ENCODE measurements at places on chromosomes 2 and 18.

DNA sequence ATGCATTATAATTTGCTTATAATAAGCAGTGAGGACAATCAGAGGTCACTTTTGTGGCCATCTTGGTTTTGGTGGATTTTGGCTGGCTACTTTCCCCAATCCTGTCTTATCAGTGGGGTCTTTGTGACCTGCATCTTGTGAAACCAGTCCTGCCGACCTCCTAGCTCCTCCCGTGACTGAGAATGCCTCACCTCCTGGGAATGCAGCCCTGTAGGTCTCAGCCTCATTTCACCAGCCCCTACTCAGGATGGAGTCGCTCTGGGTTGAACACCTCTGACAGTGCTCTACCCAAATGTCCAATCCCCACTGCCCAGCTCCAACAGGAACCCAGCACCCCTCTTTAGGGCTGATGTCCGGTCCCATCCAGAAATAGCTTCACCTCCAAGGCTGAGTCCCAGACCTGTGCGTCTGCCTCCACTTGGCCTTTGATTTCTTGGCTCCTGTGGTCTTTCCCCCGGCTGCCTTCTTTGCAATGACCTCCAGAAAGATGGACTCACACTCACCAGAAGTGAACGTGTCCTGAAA lies 31.3 kb upstream of the PXDN start:
- H3K27ac ChIP-seq = no peak overlapping the region
- H3K27me3 ChIP-seq = no peaks in the 10 kb centered on the region
- H3K4me3 ChIP-seq = no peak overlapping the region
- H3K4me1 ChIP-seq = peaks cover 17% of the 10 kb centered on the region

DNA sequence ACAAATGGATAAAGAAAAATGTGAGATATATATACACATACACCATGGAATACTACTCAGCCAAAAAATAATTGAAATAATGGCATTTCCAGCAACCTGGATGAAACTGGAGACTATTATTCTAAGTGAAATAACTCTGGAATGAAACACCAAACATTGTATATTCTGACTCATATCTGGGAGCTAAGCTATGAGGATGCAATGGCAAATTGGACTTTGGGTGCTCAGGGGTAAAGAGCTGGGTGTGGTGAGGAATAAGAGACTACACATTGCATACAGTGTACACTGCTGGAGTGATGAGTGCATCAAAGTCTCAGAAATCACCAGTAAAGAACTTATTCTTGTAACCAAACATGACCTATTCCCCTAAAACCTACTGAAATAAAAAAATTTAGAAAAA lies 636.0 kb upstream of the LRATD1 start:
- no peaks in the 10 kb centered on the region for H3K27me3 ChIP-seq
- no peak for DNase-seq
- H3K27ac ChIP-seq = no peak overlapping the region
- H3K4me3 ChIP-seq = no peak overlapping the region

GRCh38 chr2:223815884-223816570 lies 21.4 kb downstream of the AP1S3 start:
- H3K27me3 ChIP-seq = no peaks in the 10 kb centered on the region
- H3K27ac ChIP-seq = no peak overlapping the region
- H3K36me3 ChIP-seq = no peaks in the 10 kb centered on the region
- H3K4me3 ChIP-seq = no peak overlapping the region

DNA sequence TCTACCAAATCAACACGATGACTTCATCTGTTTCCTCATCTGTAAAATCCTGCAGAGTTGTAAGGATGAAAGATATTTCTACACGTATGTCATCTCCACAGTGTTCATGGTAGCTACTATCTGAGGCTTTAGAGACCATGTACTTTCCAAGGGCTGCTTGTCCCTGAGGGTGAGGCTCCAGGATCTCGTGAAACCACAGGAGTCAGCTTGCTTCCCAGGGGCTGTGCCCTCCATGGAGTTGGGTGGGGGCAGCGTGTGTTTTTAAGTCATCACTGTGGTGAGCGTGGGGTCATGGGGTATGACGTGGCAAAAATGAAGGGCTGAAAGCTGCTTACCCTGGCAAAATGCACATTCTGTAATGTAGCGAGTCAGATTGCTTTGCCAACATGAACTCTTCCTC lies 81.6 kb downstream of the ASAP2 start:
- H3K27me3 ChIP-seq = no peaks in the 10 kb centered on the region
- H3K4me1 ChIP-seq = no peaks in the 10 kb centered on the region
- no peak overlapping the region for H3K4me3 ChIP-seq
- DNase-seq = no peak

DNA sequence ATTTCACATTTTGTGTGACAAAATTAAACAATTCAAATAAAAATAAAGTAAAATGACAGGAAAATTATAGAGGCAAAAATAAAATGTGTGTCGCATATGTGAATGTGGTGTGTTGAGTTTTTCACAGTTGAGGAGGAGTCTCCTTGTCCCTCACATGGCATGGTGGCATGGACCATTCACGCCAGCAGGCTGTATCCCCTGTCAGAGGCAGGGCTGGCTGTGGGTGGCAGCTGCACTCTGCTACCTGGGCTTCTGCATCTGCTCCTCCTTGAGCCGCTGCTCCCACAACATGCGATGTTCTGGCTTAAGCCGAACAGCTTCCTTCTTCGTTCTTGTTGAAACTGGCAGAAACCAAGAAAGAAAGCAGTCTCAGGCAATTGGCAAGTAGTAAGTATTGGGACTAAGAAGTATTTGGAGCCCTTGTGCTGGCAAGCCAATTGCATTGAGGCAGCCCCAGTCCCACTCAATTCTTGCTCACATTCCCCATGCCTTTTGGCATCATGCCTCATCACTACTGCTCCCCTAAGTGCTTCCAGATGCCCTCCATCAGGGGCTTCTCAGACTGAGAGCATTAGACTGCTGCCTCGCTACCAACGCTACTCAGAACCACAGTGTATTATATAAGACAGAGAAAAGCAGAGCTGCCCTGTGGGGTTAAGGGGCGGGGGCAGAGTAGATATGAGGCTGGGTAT lies 177.9 kb upstream of the NABP1 start:
- H3K27ac ChIP-seq = no peak overlapping the region
- H3K4me1 ChIP-seq = peaks cover 7% of the 10 kb centered on the region
- H3K27me3 ChIP-seq = no peaks in the 10 kb centered on the region
- H3K36me3 ChIP-seq = no peaks in the 10 kb centered on the region
- no peak overlapping the region for H3K4me3 ChIP-seq
- DNase-seq = no peak

DNA sequence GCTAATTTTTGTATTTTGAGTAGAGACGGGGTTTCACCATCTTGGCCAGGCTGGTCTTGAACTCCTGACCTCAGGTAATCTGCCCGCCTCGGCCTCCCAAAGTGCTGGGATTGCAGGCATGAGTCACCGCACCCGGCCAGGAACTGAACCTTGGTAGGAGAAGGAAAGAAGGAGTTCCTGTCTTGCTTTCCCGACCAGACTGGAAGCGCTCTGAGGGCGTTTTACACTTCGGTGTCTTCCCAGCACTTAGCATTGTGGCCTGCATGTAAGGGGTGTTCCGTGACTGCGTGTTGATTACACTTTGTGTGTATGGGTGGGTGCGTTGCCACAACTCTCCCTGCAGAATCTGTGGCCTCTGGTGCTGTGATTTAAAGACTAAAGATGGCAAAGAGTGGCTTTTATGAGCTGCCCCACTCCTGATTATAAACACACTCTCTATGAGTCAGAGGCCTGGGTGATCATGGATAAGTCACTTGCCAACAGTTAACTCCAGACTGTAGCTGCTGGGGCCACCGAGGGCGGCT lies 46.0 kb downstream of the ODC1 start:
- peaks cover 15% of the 10 kb centered on the region for H3K36me3 ChIP-seq
- no peak overlapping the region for H3K4me3 ChIP-seq

GRCh38 chr18:62157843-62158242 lies 29.0 kb downstream of the PIGN start:
- H3K27ac ChIP-seq = no peak overlapping the region
- H3K4me1 ChIP-seq = no peaks in the 10 kb centered on the region
- no peak overlapping the region for H3K4me3 ChIP-seq
- no peaks in the 10 kb centered on the region for H3K27me3 ChIP-seq
- H3K36me3 ChIP-seq = peaks cover 18% of the 10 kb centered on the region

DNA sequence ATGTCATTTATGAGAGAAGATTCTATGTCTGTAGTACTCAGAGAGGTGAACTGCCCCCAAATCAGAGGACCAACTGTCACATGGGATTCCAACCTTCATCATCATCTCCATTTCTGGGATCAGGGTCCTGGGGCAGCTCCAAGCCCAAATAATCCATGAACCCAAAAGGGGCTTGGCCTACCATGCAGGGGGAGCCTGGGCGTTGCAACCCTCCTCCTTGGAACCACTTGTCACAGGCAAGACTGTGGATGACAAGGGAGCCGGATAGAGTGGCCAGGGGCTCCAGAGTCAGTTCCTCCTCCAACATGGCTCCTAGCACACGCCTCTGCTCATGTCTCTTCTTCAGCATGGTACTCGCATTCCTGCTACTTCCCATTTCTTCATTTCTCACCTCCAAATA lies 7.9 kb downstream of the CTLA4 start:
- H3K27me3 ChIP-seq = no peaks in the 10 kb centered on the region
- no peak for DNase-seq
- H3K4me3 ChIP-seq = no peak overlapping the region
- H3K4me1 ChIP-seq = no peaks in the 10 kb centered on the region
- no peak overlapping the region for H3K27ac ChIP-seq

GRCh38 chr2:232141591-232141990 lies 180.1 kb downstream of the DIS3L2 start:
- no peaks in the 10 kb centered on the region for H3K36me3 ChIP-seq
- no peaks in the 10 kb centered on the region for H3K27me3 ChIP-seq

GRCh38 chr2:150981826-150982225 lies 279.8 kb downstream of the RBM43 start:
- no peak overlapping the region for H3K27ac ChIP-seq
- DNase-seq = no peak
- H3K36me3 ChIP-seq = no peaks in the 10 kb centered on the region
- no peaks in the 10 kb centered on the region for H3K4me1 ChIP-seq
- no peak overlapping the region for H3K4me3 ChIP-seq
- H3K27me3 ChIP-seq = no peaks in the 10 kb centered on the region

GRCh38 chr2:69092857-69093256 lies 79.9 kb downstream of the ANTXR1 start:
- H3K4me3 ChIP-seq = no peak overlapping the region
- no peak for DNase-seq
- no peak overlapping the region for H3K27ac ChIP-seq
- no peaks in the 10 kb centered on the region for H3K36me3 ChIP-seq
- peaks cover 18% of the 10 kb centered on the region for H3K4me1 ChIP-seq
- no peaks in the 10 kb centered on the region for H3K27me3 ChIP-seq

- no peak for DNase-seq
- H3K27ac ChIP-seq = no peak overlapping the region
- no peaks in the 10 kb centered on the region for H3K4me1 ChIP-seq
- H3K4me3 ChIP-seq = no peak overlapping the region
- H3K36me3 ChIP-seq = no peaks in the 10 kb centered on the region
Measured at GRCh38 chr2:113799375-113799774, 42.9 kb upstream of the SLC35F5 start.

- H3K36me3 ChIP-seq = peaks cover 11% of the 10 kb centered on the region
- no peak for DNase-seq
- H3K4me1 ChIP-seq = no peaks in the 10 kb centered on the region
- no peak overlapping the region for H3K27ac ChIP-seq
- no peak overlapping the region for H3K4me3 ChIP-seq
Measured at GRCh38 chr2:25620711-25621110, 52.7 kb downstream of the DTNB start.

GRCh38 chr2:60844105-60844504 lies 37.3 kb upstream of the REL start:
- no peak overlapping the region for H3K4me3 ChIP-seq
- no peaks in the 10 kb centered on the region for H3K4me1 ChIP-seq

DNA sequence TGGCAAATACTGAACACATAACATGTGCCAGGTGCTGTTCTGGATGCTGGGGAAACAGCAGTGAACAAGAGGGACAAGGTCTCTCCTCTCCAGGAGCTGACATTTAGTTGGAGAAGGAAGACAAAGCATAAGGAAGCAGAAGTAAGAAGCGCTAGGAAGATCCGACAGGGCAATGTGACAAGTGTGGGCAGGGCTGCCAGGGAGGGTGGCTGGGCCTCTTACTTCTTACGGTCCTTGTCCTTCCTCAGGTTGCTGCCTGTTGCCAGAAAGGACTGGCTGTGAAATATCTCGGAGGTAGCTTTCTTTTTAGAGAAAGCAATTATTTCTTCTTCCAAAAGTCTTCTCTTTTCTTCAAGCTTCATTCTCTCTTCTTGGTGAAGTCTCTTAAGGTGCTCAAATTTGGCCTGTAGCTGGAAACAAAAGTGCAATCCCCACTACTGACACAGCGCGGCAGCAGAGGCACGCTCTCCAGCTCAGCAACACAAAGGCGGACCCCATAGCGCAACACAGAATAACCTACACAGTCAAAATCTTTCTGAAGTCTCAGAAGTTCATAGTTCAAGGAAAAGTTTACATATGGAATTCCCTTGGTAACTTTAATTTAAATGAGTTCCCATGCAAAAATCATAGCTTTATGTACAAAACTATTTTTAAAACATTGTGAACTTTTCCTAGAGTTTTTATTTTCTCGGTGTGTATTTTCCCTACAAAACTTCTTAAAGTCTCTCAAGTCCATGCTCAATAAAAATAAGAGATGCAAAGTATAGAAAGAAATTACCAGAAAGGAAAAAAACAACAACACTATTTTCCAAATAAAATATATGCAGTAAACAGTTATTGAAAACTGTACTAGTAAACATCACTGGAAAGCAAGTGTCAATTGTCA lies 67.7 kb downstream of the SEPTIN10 start:
- H3K36me3 ChIP-seq = no peaks in the 10 kb centered on the region
- no peak overlapping the region for H3K4me3 ChIP-seq
- H3K27me3 ChIP-seq = no peaks in the 10 kb centered on the region
- peak; percentile 72 for DNase-seq

- H3K4me1 ChIP-seq = no peaks in the 10 kb centered on the region
- no peak overlapping the region for H3K4me3 ChIP-seq
- H3K27me3 ChIP-seq = no peaks in the 10 kb centered on the region
- DNase-seq = no peak
Measured at GRCh38 chr2:47818777-47819176, 35.8 kb downstream of the MSH6 start.

DNA sequence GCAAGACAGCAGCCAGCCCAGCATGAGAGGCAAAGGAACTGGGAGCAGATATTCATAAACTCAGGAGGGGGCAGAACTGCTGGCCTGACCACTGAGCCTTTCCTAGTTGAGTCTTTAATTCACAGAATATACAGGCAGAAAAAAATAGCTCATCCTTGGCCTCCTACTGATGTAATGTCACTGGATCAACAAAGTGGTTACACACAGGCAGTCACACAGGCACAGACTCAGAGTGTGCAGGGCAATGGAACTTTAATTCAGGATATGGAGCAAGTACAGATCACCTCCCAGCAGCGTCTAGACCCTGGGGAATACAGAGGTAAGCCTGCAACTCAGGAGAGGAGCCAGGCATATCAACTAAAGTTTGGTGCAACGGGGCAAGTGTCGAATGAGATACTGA lies 75.4 kb downstream of the TNP1 start:
- H3K27ac ChIP-seq = no peak overlapping the region
- no peaks in the 10 kb centered on the region for H3K4me1 ChIP-seq
- no peak overlapping the region for H3K4me3 ChIP-seq

DNA sequence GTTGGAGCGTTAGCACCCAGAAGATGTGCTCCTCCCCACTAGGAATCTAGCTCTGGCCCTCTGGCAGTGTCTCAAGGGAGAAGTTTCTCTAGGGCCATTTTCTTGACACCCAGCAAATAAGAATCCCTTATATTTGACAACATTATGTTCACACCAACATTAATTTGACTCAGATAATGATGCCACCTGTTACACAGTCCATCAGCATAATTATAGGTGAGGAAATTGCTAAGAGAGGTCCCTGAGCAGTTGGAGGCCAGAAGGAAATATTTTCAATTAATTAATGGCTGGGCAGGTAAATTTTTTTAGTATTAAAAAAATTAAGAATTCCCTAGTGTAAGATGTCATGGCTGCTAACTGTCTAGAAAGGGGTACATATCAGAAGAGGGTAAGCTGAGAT lies 36.5 kb downstream of the PRKCE start:
- H3K36me3 ChIP-seq = no peaks in the 10 kb centered on the region
- no peak overlapping the region for H3K27ac ChIP-seq
- no peaks in the 10 kb centered on the region for H3K27me3 ChIP-seq
- H3K4me1 ChIP-seq = peaks cover 18% of the 10 kb centered on the region

All from upper lobe of right lung (tissue), 1 donor.